ENCODE measurements at places on chromosomes 5 and 9. TPM values are rescaled to one million over a fixed set of nuclear protein-coding genes. Genes with fewer than 3 reads are reported as not detected.

LHX3 gene
- polyA plus RNA-seq: not detected

EIF4EBP3 gene
- 14.3 TPM for polyA plus RNA-seq

- H3K36me3 ChIP-seq: no peaks in the 10 kb centered on the region
- no peak overlapping the region for H3K27ac ChIP-seq
- H3K4me1 ChIP-seq: no peaks in the 10 kb centered on the region
- no peak overlapping the region for H3K4me3 ChIP-seq
- no peak for DNase-seq
Observed at GRCh38 chr9:18665947-18666346, 192.0 kb downstream of the ADAMTSL1 start.

- no peak overlapping the region for H3K4me3 ChIP-seq
- no peaks in the 10 kb centered on the region for H3K27me3 ChIP-seq
- peaks cover 7% of the 10 kb centered on the region for H3K36me3 ChIP-seq
- no peak for DNase-seq
Observed at GRCh38 chr9:112863214-112863613, 27.5 kb downstream of the SLC46A2 start.

- no peak overlapping the region for H3K27ac ChIP-seq
- no peaks in the 10 kb centered on the region for H3K36me3 ChIP-seq
- H3K27me3 ChIP-seq: no peaks in the 10 kb centered on the region
- no peak for DNase-seq
- no peak overlapping the region for H3K4me3 ChIP-seq
- no peaks in the 10 kb centered on the region for H3K4me1 ChIP-seq
Observed at GRCh38 chr5:135276151-135276550, 122.9 kb downstream of the MACROH2A1 start.
